ENCODE measurements at places on chromosomes 7 and 10.

GRCh38 chr7:10793995-10794775, 179.5 kb upstream of the PHF14 start:
- DNase-seq, result no peak

GRCh38 chr10:71475243-71475871, 78.6 kb downstream of the CDH23 start:
- peak; percentile 52 for DNase-seq

- DNase-seq, result no peak
Observed at GRCh38 chr10:60395711-60396110, 6.0 kb upstream of the ANK3 start.

GRCh38 chr7:137682596-137682995, 164.2 kb downstream of the DGKI start:
- no peak for DNase-seq

DNA sequence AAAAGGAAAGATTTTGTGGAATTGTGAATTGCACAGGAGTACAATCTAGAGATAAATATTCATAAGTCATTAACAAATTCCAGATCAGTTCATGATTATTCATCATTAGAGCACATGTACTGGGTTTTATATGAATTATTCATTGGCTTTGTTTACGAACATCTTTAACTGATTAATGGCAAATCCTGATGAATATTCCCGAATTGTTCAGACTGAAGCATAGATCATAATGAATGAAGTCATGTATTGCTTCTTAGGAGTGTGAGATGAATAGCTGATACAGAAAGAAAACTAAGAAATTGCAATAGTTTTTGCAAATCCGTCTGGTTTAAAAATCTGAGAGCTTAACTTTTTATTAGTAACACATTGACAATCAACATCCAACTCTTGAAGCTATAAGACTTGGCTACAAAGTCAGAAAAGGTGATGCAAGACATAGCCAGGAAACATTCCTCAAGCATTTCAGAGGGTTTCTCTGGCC, 183.6 kb upstream of the DGKB start:
- DNase-seq, result no peak

DNA sequence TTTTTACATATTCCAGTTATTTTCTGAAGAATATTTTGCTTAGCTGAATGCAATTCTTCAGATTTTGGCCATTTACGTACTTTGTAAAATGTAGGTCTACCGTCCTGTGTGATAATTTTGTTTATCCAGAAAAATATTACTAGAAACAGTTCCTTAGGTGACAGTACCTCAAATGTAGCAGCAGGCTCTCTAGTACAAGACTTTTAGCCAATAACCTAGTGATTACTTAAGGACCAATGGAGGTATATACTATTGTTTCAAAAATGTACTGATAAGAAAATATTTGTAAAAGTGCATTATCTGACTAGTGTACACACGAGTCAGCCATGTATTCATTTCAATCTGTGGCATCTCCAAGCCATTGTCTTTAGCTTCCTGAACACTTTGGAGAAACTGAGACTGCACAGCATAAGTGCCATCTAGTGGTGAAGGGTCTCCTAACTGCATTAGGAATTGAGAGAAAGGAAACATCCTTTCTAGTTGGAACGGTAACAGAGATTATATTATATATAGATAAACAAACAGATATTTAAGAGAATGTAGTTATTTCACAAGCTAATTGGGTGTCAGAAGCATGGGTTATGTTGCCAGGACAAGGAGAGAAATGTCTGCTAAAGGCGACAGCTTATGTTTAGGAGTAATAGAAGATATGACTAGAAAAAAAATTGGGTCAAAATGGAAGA, 23.7 kb downstream of the RTKN2 start:
- peak; percentile 85 for DNase-seq

GRCh38 chr10:58400609-58401008, 15.4 kb downstream of the TFAM start:
- DNase-seq, result no peak

DNA sequence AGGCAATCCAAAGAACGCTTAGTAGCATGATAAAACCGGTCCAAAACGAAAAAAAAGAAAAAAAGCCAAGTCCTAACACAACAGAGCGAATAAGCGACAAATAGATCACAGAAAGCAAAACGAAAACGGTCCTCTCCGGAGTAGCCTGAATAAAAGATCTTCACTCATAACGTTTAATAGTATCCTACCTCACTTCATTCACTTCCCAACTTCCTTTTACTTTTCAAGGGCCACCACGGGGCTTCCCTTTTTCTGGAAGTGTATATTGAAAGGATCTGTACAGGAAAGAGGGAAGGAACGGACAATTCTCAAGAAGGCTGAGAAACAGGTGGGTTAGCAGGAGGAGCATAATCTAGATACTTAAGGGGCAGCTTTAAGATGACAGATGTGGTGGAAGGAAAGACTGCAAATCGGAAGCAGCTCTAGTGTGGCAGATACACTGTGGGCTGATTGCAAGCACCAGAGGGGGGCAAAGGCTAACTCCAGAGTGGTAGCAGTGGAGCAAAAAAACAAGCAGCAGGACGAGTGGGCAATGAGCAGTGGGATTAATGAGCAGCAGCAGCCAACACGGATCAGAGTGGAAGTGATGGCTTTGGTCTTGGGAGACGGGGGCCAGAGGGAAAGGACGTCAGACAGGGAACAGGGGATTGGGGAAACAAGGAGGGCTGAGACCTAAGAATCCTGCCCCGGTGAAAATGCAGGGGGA, 866 bp downstream of the CNOT4 start:
- DNase-seq, result peak; percentile 46
